ENCODE measurements at places on chromosomes 2 and 18. TPM values are rescaled to one million over a fixed set of nuclear protein-coding genes. Genes with fewer than 3 reads are reported as not detected.

Gene GKN2
- not detected for total RNA-seq

Gene RNF138
- 16.3 TPM for total RNA-seq

Gene CGREF1
- 1.8 TPM for total RNA-seq

Gene MAPRE3
- total RNA-seq: 29.0 TPM

Gene ST8SIA3
- 1.2 TPM for total RNA-seq

Gene LYPD1
- 51.1 TPM for total RNA-seq

Gene AKAIN1
- total RNA-seq: not detected

Gene VSNL1
- total RNA-seq: 0.61 TPM

Gene SERPINB12
- not detected for total RNA-seq

Gene ABCG5
- total RNA-seq: not detected

Gene CERS6
- total RNA-seq: 23.4 TPM

Gene MROH2A
- total RNA-seq: not detected

Gene PXDN
- 467 TPM for total RNA-seq

Gene DUSP19
- total RNA-seq: 3.1 TPM
